Cardiac septum (tissue), 1 donor: ENCODE measurements at places on chromosomes 4 and X. TPM values are rescaled to one million over a fixed set of nuclear protein-coding genes. Genes with fewer than 3 reads are reported as not detected.

Gene DMRTC1B
- total RNA-seq: not detected

Gene CFAP47
- total RNA-seq: not detected

Gene CYBB
- total RNA-seq: 9.8 TPM

Gene RAI2
- total RNA-seq: 37.5 TPM

Gene FRMPD3
- total RNA-seq: 0.05 TPM
